ENCODE measurements at places on chromosomes 6 and 20.

DNA sequence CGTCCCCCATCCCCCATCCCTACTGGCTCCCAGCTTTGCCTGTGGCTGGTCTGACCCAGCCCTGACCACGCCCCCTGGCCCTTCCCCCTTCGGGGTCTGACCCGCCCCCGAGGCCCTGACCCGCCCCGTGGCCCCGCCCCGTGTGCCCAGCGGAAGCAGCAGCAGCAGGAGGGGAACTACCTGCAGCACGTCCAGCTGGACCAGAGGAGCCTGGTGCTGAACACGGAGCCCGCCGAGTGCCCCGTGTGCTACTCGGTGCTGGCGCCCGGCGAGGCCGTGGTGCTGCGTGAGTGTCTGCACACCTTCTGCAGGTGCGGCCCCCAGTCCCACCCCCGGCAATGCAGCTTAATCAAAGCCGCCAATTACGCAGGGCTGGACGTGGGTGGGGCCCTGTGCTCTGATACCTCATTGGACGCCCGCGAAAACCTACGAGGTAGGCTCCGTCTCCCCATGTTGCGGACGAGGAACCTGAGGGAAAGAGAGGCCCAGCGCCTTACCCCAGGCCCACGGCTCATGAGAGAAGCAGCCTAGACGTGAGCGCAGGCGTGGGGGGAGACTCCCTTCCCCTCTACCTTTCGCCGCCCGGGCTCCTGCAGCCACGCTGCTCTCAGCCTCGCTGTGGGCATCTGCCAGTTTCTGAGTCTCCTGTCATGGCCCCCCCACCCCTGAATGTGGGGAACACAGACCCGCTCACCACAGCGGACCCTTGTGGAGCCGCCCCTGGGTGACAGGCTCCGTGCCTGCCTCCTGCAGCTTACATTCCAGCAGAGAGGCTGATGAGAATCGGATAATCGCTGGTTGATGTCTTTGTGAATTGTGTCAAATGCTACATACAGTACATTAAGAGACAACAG lies 12.8 kb downstream of the RBCK1 start:
- no peak for DNase-seq

GRCh38 chr6:92404281-92404680 lies 1015.1 kb downstream of the EPHA7 start:
- no peak for DNase-seq

- no peak for DNase-seq
These were observed 20.2 kb upstream of the CD2AP start for GRCh38 chr6:47457370-47457769.

DNA sequence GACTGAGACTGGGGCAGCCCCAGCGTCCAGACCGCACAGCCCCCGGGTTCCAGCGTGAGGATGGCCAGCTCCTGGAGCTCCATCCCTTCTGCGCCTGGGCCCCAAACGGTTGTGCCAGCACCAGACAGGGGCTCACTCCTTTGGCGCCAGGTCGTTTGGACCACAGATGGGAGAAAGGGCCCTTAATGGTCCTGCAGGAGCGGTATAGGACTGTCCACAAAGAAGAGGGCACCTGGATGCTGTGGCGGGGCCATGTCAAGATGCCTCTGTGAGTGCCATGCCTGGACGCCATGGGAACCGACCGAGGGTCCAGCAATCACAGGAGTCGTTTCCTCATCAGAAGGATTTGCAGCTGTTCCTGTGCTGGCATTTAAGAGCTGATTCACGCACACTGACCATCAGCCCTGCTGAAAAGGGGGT lies 82.7 kb downstream of the DLL1 start:
- DNase-seq = no peak

- DNase-seq = no peak
These were observed 223.0 kb upstream of the SYNCRIP start for GRCh38 chr6:85865420-85866369.

- DNase-seq = no peak
These were observed 325.0 kb downstream of the CDC5L start for GRCh38 chr6:44712353-44713111.

GRCh38 chr6:26222571-26222970 lies 135.3 kb downstream of the HFE start:
- no peak for DNase-seq

DNA sequence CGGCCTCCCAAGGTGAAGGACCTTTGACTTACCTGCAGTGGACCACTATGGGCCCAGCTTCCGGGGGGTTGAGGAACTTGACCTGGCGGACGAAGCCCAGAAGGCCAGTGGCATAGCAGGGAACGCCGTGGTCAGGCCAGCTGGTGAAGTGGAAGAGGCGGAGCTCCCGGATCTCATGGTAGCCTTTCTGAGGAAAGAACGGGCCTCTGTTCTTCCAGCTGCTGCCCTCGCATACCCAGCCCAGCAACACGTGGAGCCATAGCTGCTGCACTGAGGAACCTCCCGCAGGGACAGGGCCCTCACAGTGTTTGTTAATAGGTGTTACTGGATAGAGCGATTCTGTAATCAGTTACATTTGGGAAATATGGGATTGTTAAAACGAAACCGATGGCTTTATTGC lies 492.1 kb upstream of the CHD6 start:
- DNase-seq = no peak

DNA sequence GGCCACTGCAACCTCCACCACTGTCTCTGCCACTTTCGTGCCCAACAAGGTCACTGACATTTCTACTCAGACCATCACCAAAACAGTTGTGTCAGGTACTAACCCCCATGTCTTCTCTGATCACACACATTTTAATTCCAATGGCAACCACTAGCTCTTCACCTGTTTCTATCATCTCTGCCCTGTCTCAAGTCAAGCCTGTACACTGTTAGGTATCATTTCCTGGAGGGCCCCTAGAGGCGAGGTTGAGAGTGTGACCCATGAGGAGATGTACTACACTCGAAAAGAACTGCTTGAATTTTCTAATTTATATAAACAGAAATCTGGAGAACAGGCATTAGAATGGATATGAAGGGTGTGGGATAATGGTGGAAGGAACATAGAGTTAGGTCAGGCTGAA lies 17.4 kb upstream of the MUC21 start:
- DNase-seq = no peak

- DNase-seq = no peak
These were observed 7.9 kb upstream of the SLC2A10 start for GRCh38 chr20:46701556-46701955.

- no peak for DNase-seq
These were observed 1.2 kb downstream of the TTLL9 start for GRCh38 chr20:31871618-31871954.

DNA sequence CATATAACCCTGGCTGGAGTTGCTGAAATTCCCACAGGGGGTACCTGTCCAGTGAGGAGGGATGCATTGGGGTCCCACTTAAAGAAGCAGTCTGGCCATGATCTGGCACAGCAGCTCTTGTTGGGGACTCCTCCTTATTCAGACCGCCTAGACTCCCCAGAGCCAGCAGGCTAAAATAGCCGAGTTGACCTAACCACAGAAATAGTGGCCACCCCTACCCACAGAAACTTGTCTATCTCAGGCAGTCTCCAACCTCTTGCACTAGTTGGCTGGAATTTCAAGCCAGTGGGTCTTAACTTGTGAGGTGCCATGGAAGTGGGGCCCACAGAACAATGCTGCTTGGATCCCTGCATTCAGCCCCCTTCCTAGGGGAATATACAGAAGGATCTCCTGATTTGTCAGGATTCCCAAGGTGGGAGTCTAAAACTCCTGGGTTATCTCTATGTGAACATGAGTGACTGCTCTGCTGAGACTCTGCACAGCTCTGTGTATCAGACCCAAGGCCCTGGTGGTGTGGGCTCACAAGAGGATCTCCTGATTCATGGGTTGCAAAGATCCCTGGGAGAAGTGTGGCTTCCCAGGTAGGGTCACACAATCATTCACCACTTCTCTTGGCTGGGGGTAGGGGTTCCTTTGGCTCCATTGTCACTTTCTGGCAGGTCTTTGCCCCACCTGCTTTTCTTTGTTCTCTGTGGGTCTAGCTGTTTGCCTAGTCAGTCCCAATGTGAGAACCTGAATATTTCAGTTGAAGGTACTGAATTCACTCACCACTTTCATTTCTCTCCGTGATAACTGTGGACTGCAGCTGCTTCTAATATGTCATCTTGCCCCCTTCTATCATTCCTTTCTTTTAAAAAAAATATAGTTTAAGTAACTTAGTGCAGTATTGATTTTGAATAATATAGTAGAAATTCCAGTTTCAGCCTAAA lies 65.5 kb upstream of the CLVS2 start:
- no peak for DNase-seq

GRCh38 chr6:126307849-126308248 lies 32.1 kb upstream of the CENPW start:
- DNase-seq = no peak

DNA sequence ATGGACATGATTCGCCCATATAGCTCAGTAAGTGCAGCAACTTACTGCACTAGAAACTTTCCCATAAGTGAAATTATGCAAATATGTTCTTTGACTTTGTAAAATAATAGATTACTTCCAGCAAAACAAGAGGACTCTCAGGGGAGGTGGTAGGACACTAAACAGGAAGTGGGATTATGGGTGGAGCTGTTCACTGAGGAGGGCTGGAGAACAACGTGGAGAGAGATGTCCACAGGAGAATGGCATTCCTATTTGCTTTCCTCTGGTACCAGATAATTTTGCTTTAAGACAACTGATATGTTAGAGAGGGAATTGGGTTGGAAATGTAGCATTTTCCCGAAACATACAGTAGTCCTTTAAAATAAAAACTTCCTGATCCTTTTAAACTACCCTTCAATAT lies 3.7 kb downstream of the TPD52L1 start:
- no peak for DNase-seq

GRCh38 chr6:46849361-46849690 lies 56.1 kb downstream of the MEP1A start:
- no peak for DNase-seq

DNA sequence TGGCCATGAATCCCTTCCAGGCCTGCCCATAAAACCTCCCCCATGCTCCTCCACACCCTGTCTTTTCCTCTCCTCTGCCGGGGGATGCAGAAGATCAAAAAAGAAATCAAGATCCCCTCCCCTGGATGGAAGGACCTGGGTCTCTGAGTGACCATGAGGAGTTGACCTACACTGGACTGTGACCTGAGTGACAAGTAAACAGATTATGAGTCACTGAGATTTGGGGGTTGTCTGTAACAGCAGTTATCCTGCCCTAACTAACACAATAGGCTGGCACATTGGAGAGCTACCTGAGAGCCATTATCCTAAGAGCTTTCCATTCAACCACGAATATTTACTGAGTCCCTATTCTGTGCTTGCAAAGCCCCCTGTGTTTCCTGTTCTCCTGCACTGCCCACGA lies 28.4 kb upstream of the SIRPA start:
- DNase-seq = no peak

DNA sequence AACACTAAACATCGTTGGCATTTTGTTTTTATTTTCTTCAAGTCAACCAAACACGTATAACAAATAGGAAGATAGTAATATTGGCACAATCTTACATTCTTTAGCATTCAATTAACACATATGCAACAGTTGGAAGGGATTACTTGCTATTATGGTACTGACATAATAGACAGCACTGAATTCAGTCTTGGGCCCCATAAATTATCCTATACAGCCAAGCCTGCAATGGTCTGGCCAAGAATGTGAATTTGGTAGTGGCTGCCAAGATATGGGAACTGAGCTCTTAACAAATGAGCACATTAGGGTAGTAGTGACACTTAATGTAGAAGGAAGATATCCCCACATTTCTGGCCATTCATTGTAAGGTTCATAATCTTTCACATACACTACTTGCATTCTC lies 44.8 kb upstream of the ARHGAP18 start:
- no peak for DNase-seq

DNA sequence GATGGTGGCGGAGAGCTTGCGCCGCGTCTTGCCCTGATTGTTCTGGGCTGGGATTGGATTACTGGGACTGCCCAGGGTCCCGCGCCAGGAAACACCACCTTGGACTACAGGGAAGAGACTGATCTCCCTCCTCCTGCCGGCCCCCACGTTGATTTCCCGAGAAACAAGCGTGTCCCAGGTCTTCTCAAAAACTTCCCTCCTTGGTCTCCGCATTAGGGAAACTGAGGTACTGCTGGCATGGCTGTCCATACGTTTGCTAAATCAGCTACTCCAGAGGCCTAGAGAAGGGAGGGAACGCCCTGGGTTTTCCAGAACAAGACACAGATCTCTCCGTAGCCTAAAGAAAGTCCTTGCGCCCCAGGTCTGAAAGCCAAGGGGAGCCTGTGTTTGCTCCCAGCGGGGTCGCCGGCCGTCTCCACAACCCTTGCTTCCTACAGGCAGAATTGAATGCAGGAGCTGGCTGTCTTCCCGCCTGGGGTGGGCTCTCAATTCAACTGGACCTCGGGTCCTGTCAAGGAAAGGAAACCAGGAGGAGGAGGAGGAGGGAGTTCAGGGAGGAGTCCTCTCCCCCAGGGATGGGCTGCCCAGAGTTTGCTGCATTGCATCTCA lies 29.2 kb downstream of the TFAP2A start:
- DNase-seq = no peak

DNA sequence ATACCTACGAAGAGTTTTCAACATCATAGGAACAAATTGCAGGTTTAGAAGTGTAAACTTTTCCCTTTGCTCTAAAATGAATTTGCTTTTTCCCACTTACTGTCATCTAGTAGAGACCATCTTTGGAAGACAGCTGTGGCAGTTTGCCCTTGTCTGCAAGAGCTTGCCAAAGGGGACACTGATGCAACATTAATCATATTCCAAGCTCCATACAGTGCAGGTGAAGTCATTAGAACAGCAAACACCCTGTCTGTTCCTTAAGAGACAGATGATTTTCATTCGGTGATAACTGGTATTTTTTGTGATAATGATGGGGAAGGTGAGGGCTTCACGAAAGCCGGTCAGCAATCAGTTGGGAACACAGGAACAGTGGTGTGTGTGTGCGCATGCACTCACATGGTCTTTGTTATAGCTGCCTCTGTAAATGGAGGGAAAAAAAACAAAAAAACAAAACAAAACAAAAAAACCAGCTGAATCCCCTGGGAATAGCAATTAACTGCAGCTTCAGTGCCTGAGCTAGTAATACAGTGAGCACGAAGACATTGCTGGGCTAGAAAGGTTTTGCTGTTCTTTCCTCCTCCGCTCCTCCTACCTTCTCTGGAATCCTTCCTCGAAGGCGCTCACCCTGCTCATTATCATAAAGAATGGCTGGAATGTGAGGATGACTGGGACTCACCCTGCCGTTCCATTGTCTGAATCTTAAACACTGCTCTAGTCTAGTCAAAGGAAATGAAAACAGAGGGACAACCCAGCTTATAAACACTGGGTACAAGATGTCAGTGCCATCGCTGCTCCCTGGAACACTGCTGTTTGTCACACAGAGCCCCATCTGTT lies 35.2 kb upstream of the KIF13A start:
- no peak for DNase-seq

DNA sequence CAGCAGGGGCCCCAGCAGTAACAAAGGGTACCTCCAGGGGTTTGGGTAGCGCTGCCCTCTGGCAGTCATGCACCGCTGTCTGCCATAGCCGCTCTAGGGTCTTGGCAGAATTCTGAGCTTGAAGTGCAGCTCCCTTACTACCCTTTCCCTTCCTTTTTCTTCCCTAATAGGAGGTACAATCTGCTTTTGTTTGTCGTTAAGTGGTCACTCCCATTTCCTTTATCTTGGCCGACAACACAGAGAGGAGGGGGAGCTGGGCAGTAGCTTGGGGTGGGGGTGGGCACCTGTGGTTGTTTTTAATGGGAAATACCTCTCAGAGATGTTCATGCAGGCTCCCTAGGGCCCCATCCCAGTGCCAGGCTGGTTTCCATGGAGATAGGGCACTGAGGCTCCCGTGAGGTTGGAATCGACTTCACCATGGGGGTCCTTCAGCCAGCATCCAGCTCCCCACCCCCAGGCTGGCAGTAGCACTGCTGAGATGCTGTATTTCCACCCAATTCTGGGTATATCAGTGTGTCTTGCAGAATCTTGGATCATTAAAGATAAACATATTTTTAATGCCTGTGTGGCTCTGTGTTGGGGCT lies 18.6 kb downstream of the CCDC167 start:
- no peak for DNase-seq

GRCh38 chr6:6915813-6916547 lies 191.8 kb upstream of the RREB1 start:
- DNase-seq = no peak

All from cortex of kidney (tissue), 1 donor.